ENCODE measurements at places on chromosomes 16 and 17.

DNA sequence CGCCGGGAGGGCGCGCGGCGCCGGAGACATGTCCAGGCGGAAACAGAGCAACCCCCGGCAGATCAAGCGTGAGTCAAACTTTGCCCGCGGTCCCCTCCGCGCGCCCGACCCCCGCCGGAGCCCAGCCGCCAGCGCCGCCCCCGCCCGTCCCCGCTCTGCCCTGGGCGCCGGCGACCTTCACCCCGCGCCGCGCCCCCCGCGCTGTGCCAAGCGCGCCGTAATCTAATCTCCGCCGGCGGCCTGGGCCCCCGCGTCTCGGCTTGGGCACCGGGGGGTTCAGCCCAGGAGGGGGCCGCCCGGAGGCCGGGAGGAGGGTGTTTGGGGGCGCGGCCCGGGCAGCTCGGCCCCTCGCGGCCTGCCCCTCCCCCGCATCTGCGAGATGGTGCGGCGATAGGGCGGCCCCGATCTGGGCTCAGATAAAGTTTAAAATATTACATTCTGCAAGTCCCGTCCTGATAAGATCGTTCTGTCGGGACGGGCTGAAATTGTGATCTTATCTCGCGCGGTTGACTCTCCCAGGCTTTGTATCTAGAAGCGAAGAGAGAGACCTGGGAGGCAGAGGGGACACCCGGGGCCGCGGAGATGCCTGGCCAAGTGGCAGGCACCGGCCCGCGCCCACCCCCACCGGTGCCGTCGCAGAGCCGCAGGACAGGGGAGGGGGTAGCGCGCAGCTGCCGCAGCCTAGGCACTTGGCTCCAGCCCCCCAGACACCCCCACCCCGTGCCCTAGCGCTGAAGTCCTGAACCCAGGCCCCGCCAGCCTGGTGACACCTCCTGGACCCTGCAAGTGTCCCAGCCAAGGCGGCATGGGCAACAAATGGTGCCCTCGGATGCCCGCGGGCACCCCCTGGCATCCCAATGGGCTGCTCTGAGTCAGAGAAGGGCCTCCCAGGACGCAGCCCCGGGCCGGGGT lies 787 bp downstream of the ZFPM1 start:
- DNase-seq: peak; percentile 15

DNA sequence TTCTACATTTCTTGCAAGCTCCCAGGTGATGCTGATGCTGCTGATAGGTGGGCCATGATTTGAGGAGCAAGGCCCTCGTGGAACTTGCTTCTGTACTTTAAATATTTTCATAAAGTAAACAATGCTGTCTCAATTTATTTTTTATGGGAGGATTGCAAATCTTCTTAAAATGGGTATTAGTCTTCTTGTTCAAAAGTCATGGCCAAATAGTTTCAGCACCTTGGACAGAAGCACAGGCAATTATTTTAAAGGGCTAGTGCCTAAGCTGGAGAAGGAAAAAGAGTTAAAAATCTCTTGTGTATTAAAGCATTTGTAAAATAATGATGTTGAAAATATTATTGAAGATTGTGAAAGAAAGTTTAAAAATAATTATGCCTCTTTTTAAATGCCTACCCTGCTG lies 50.5 kb downstream of the GPR139 start:
- no peak for DNase-seq

GRCh38 chr17:75983501-75984181 lies 4.6 kb downstream of the TEN1 start:
- no peak for DNase-seq

GRCh38 chr17:64083563-64084085 lies 46.3 kb downstream of the ERN1 start:
- no peak for DNase-seq

DNA sequence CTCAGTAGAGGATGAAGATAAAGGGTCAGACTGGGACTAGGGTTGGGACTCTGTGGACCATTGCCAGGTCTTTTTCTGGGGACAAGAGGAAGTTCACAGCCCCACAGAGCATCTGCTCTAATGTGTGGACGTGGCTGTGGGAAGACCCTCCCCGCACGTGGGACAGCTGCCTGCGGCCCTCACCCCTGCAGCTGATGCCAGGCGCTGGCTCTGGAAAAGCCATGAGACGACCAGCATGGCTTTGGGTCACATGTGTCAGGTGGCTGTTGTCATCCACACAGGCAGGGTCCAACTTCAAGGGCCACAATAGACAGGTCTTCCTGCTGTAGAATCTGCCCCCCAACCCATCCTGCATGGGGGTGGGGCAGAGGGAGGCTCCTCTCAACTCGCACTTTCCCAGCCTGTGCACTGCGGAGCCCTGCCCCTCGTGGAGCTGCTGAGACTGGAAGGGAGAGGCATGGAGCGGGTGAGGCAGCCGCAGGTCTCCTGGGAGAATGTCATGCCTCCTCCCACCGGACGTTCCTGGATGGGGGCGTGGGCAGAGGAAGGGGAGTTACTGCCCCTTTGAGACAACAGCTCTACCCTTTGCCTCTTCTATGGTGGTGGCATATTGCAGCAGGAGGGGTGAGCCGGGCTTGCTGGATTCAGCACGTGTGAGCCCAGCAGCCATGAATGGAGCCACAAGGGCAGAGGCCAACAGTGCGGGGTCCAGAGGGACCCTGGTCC lies 53.4 kb downstream of the PIMREG start:
- no peak for DNase-seq

GRCh38 chr16:31094088-31094423 lies 541 bp downstream of the VKORC1 start:
- no peak for DNase-seq

GRCh38 chr17:80415626-80416137 lies 715 bp downstream of the ENDOV start:
- DNase-seq: no peak

DNA sequence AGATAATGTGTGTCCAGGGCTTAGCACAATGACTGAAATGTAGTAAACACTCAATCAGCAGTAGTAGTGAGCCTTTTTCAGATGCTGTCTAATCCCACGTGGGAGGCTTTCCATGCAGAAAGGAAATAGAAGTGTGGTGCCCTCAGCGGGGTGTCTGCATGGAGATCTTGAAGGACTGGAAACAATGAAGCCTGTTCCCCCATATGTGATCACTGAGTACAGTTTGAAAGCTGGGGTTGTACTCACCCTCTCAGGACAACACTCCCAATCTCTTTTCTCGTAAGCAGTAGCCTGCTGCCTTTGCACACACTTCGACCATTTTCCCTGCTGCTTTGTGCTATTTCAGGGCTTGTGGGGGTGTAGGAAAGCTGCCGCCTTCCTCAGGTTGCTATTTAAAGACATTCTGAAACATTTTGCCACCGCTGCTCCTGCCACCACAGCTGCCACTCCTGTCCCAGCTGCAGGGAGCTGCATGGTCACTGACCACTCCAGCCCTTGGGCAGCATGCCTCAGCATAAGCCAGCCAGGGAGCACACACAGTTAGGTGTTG lies 40.6 kb upstream of the HAS3 start:
- DNase-seq: no peak

- no peak for DNase-seq
Observed at GRCh38 chr17:29546085-29546484, 20.8 kb downstream of the ABHD15 start.

DNA sequence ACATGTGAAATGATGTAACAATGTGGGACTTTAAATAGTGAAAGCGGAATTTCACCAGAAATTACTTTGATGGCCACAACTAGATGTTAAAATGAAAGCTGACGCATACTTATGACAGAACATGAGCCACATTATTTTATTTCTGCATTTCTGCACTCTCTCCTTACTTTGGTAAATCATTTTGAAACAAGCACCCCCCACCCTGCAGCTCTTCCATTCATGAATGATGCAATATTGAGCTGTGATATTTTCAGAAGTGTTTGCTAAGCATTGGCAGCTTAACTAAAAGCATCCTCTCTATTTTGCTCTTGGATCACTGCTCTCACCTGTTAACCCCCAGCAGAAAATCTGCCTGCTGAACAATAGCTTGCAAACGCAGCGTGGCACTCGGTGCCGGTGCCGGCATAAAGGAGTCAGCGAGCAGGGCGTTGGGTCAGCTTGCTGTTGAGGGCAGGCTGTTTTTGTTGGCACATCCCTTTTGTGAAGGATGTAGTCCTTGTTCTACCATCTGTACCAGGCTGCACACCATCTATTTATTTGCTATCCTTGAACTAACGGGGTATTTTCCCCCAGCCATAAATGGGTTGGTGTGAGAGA lies 30.8 kb upstream of the CBLN1 start:
- DNase-seq: no peak

DNA sequence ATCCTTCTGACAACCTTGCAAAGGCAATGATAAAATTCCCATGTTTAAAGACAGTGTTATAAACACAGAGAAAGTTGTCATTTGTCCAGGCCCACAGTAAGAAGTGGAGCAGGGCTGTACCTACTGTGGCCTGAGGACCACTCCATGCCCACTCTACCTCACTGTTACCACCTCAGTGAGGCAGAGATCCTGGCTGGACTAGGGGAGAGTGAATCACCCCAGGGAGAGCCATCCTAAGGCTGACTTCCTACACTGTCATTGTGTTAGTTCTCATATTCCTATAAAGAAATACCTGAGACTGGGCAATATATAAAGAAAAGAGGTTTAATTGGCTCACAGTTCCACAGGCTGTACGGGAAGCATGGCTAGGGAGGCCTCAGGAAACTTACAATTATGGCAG lies 228.8 kb upstream of the HSBP1 start:
- DNase-seq: no peak

GRCh38 chr17:60157487-60158040 lies 7.8 kb downstream of the CA4 start:
- DNase-seq: no peak

DNA sequence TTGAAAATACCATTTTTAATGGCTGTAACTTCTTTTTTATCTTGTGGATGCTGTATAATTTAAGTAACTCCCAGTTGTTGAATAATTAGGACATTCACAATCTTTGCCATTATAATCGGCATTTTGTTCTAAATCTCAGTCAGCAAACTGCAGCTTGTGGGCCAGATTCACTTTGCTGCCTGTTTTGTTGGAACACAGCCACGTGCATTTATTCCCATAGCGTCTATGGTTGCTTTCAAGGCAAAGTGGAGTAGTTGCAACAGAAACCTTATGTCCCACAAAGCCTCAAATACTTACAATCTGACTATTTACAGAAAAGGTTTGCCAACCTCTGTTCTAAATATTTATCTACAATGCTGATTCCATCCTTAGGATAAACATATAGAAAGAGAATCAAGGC lies 39.2 kb upstream of the TMC5 start:
- DNase-seq: no peak

DNA sequence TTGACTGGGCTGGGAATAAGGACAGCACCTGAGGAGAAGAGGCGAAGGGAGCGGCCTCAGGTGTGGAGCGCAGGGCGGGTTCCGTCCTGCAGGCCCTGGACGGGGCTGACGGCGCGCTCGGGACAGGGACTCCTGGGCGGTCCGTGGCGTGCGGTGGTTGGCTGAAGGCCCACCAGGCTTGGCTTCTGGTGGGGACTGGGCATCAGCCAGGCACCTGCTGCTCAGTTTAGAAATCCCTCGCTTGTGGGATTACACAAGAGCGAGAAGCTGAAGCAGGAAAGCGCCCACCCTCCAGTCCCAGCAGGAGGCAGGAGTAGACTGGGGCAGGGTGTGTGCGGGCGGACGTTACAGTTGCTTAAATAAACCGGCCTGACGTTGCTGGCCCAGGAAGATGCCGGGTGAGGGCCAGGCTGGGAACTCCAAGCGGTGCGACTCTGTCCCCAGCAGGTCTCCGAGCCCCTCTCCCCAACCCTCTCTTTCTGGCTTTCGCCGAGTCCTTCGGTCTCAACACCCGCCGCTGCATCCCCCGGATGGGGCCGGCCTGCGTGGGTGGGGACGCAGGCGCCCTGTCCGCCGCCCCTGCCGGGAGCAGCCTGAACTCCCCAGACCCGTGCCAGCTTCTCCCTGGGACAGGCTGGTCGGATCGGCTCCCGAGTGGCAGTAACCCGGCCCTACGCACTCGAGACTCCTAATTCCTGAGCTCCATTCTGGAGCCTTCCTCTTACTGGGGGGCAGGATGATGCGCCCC lies 639 bp downstream of the MIF4GD start:
- peak; percentile 29 for DNase-seq

DNA sequence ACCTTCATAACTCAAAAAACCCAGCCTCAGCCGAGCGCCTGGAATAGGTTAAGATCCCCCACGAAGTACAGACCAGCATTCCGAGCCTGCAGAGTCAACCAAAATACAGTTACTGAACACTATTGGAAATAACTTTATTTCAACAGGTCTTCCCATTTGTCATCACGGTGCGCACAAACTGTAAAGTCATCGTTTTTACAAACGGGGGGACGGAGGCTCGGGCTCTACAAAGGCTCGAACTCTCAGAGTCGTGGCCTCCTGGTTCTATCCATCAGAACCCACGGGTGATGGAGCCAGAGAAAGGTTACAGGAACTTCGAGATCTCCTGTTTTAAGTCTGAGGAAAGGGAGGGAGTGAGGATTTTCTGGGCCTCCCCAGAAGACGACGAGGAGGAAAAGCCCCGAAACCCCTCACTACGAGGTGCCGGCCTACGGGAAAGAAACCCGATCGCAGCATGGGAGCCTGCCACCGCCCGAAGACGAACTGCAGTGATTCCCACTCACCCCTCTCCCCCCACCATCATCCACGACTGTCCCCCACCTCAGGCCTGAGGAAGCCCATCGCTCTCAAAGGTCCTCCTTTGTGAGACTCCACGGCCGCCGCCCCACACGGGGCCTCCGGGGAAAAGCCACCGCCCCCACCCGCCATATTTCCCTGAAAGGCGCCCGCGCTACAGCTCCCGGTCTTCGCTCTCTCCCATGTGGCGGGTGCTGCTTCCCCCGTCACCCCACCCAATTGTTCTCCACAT lies 917 bp downstream of the YWHAE start:
- DNase-seq: no peak

DNA sequence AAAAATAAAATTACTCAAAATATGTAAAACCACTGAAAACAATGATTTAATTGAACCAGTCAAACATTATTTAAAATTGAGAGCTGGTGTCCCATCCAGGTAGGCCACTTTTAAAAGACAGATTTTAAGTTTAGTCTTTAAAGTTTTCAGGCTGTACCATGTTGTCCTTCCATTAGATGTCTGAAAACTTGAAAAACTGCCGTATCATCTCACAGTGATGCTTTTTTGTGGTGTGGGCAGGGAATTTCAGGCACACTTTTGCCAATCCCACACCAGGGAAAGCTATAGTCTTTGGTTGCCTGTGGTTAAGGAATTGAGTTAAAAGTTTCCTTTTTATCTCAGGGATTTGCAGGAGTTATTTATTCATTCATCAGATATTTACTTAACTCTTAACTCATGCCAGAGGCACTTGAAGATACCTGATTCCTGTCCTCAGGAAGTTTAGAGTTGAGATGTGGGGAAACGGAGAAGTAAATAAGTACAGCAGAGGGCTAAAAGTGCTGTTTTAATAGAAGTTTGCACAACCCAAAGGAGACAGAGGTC lies 3.2 kb downstream of the SNTB2 start:
- no peak for DNase-seq

- DNase-seq: no peak
Observed at GRCh38 chr16:86986809-86987487, 330.2 kb downstream of the C16orf95 start.

GRCh38 chr17:12867726-12868125 lies 78.4 kb downstream of the ARHGAP44 start:
- DNase-seq: no peak

GRCh38 chr17:13067629-13068303 lies 49.9 kb upstream of the ELAC2 start:
- DNase-seq: no peak

- DNase-seq: no peak
Observed at GRCh38 chr16:56669840-56670619, 416 bp downstream of the MT1H start.
